ENCODE measurements at places on chromosomes 6 and 20.
A peak's percentile ranks its signal among the peaks of the same experiment; 100 is the strongest.

DNA sequence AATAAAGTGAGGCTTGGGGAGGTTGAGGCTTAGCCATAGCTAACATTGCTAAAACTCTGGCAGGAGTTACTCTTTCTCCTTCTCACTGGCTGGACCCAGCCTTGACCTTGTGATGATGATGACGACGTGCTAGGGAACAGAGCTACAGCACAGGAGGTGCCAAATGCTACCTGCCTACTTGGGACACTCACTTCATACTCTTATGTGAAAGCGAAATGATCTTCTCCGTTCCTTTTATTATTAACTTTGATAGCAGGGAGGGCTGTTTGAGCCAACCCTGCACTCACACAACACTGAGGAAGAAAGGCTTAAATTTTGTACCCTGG is 1.2 kb upstream of the ELMO2 start:
- DNase-seq: no peak

GRCh38 chr6:157989541-157990289 is 8.1 kb downstream of the SYNJ2 start:
- DNase-seq: no peak

GRCh38 chr20:52127309-52127708 is 64.3 kb downstream of the ZFP64 start:
- DNase-seq: no peak

DNA sequence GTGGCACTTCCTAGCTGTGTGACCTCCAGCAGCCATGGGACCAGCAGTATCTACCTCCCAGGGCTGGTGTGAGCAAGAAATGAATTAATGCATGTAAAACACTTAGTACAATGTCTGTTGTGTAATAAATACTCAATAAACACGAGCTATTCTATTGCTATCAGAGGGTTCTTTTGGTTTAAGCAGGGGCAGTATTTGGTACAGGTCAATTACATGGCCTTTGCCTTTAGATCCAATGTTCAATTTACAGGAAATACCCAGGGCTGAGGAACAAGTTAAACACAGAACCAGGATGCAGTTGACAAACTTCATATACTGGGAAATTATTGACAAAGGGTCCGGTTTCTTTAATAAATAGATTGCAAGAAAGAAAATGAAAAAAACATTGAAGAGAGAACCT is 2.9 kb downstream of the TGM2 start:
- DNase-seq: no peak

GRCh38 chr20:53390770-53391169 is 202.9 kb downstream of the ZNF217 start:
- DNase-seq: no peak

DNA sequence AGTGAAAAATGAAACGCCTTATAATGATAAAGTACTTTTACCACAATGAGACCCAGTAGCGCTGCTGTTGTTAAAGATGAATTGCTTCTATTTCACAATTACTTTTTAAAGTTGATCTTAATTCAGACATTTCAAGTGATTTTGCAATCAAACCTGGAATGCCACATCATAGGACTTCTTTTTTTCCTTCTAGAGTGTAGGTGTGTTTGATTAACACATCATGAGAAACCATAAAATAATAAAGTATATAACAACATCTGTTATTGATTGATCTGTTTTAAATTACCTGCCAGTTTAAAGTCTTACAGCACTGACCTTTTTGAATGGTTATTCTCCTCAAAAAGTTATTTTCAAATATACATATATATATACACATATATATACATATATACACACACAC is 38.6 kb downstream of the HEBP2 start:
- no peak for DNase-seq

- DNase-seq: no peak
These were observed 15.6 kb downstream of the ARHGAP40 start for GRCh38 chr20:38617011-38617829.

GRCh38 chr6:163531122-163531521 is 116.6 kb downstream of the QKI start:
- no peak for DNase-seq

GRCh38 chr20:3767110-3767426 is 485 bp downstream of the ADISSP start:
- DNase-seq: no peak

GRCh38 chr6:33763483-33763882 is 16.8 kb upstream of the IP6K3 start:
- DNase-seq: no peak

DNA sequence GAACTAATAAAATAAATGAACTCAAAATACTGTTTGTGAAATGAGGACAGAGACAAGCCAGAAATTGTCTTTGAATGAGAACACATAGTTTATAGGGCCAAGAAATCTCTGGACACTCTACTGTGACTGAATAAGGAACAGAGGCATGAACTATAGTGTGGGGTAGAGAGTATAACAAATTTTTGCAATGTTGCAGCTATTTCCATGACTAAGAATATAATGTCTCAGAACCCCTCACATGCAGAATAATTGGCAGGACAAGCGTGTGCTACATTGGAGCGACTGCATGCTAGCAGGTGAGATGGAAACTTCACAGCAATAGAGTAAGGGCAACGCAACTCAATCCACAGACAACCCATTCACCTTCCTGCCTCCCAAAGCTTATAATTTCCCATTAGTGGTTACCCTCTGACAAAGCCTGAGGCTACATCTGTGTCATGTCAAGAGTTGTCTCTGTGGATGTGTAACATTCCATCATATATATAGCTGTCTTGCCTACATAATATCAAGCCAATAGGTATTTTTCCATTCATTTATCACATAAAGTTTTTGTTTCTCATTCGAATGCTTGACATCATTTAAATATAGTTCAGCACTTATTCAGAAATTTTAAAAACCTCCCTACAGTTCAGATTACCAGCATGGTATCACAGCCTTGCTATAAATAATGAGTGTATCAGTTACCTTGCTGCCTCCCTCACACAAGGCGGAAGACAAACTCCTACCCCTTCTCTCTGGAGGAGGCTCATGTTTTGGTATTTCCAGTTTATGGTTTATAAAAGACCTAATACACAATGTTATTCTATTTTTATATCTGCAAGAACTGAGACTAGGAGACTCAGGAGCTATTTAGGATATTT is 47.9 kb upstream of the ECHDC1 start:
- no peak for DNase-seq

DNA sequence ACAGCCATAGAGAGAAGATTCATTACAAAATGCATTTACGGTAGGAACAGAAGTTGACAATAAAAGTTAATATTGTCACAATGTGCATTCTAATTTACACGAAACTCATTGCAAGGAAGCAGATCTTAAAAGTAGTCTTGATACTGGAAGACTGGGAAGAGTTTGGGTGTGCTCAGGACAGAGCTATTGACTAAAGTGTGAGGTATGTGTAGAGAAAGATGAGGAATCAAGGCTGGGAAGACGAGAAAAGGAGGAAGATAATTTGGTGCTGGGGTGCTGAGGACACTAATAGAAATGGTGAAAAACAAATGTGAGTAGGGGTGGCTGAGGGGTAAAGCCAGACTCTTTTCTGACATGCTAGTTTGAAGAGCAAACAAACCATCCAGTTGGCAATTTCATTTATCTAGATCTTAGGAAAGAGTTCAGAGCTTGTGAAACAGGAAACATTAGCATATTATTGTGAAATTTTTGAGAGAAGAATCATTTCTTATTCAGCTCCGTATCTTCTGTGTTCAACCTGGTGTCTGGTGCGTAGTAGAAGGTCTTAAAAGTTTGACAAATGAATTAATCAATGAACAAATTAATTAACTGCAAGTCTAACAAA is 72.7 kb downstream of the ELOVL4 start:
- DNase-seq: no peak

GRCh38 chr6:64230530-64230929 is 594.9 kb downstream of the PHF3 start:
- DNase-seq: no peak

DNA sequence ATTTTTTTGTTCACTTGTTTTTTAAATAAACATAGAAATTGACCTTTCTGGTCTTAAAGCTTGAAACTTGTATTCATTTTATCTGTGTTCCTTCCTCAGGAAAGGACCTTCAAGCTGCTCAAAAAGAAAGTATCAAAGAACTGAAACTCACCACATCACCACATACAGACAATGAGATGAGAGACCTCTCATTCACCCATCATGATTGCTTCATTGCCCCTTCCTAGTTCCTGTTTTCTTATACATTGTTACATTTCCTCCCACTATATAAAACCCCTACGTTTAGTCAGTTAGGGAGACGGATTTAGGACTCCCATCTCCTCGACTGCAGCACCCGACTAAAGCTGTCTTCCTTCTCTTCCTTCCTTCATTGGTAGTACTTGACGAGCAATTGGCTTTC is 180.5 kb upstream of the OPRM1 start:
- no peak for DNase-seq

- DNase-seq: no peak
These were observed 79.6 kb upstream of the AHI1 start for GRCh38 chr6:135577059-135577538.

GRCh38 chr6:36378243-36378920 is 9.1 kb downstream of the ETV7 start:
- DNase-seq: no peak

GRCh38 chr6:15927531-15928225 is 201.2 kb upstream of the MYLIP start:
- no peak for DNase-seq

DNA sequence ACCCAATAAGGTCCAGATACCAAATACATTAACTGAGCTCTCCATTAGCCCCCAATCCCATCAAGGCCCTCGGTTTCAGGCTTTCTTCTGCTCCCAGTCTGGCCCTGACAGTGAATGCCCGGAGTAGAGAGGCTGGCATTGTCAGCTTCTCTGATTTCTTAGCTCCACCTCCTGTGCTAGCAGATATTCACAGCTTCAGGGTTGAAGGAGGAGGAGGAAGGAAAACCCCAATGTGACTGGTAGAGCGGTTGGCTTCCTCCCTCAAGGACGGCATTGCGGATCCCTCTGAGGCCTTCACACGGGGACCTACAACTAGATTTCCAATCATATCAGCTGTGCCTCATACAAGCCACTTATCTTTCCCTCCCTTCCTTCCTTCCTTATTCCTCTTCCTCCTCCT is 164.1 kb upstream of the SYNDIG1 start:
- peak; percentile 18 for DNase-seq

DNA sequence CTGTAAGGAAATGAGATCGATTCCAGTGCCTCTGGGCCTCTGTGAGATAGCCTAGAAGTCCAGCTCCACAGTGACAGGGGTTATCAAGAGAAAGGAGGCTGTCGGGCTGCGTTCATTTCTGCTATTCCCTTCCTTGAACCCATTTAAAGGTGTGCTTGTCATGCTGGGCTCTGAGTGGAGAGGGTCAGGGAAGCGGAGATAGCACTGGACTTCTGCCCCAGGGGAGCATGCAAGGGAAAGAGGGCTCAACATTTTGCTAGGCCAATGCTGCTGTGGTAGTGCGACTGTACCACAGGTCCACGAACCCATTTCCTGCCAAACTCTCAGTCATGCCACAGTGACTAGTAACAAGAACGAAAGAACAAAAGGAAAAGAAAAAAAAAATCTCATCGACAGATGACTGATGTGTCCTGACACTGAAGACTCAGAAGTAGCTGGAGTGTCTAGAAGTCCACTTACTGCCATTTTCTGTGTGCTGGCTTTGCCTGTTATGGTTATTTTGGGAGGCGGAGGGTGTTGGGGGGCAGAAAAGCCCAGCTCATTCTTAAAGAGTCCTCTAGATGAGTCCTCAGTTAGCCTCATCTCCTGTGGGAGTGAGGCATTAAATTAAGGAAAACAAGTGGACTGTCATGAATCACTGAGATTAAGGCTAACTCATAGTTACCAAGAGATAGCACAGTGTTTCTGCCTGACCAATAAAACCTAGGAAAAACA is 8.1 kb downstream of the NEDD9 start:
- DNase-seq: no peak

DNA sequence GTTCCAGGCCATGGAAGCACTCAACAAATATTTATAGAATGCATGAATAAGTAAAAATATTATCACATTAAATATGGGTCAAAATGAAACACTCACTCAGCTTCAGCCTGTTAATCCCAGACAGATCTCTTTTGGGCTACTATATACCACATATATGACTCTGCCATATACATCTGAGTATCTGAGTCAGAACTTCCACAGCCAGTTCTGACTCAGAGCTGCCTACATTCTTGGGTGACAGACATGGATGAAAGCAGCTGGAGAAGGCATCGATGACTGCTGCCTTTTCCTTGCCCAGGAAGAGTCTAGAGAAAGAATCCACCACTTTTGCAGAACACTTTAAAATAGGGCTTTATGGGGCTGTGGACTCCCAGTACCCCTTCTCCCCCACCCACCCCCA is 11.5 kb upstream of the PDYN start:
- DNase-seq: no peak

DNA sequence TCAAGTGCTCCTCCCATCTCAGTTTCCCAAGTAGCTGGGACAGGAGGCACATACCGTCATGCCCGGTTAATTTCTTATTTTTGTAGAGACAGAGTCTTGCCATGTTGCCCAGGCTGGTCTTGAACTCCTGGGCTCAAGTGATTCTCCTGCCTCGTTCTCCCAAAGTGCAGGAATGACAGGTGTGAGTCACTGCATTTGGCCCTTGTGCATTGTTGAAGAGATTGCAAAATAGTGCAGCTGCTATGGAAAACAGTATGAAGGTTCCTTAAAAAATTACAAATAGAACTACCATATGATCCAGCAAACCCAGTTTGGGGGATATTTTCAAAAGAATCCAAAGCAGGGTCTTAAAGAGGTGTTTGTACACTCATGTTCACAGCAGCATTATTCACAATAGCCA is 69.1 kb downstream of the GJA10 start:
- DNase-seq: no peak

- DNase-seq: peak; percentile 57
These were observed 36.3 kb downstream of the RNF146 start for GRCh38 chr6:127302728-127303660.

GRCh38 chr6:5671601-5672559 is 334.8 kb downstream of the NRN1 start:
- no peak for DNase-seq

DNA sequence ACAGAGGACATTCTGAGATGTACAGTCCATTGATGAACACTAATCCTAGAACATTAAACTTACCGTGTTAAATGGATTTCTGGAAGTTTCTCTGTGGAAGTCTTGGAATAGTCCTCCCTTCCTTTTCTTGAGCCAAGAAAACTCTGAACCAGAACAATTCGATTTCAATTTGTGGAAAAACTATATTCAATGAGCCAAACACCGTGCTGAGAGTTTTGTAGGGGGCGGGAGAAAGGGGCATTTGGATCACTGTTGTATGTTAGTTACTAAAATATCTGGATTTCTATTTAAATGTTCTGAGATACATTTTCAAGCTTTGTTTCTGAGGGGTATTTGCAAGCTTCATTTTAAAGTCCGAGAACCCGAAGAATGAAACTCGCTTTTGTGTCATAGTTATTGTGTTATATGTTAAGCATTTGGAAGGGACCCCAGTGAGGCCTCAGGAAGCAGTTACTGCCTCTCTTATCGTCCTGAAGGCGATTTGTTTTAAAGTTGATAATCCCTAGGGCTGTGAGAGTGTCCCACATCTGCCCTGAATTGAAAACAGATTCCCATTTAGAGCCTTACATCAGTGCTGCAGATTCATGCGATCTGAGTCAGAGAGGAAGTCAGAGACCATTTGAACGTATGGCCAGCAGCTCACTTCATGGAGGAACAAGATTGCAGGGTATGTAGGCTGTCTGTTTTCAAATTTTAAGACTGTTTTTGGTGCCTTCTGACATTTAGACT is 70.8 kb upstream of the SASH1 start:
- no peak for DNase-seq

- DNase-seq: no peak
These were observed 323.1 kb upstream of the AGPAT4 start for GRCh38 chr6:161596807-161597520.

Data from midbrain (tissue), 1 donor.